ENCODE measurements at places on chromosomes 1 and 21.

DNA sequence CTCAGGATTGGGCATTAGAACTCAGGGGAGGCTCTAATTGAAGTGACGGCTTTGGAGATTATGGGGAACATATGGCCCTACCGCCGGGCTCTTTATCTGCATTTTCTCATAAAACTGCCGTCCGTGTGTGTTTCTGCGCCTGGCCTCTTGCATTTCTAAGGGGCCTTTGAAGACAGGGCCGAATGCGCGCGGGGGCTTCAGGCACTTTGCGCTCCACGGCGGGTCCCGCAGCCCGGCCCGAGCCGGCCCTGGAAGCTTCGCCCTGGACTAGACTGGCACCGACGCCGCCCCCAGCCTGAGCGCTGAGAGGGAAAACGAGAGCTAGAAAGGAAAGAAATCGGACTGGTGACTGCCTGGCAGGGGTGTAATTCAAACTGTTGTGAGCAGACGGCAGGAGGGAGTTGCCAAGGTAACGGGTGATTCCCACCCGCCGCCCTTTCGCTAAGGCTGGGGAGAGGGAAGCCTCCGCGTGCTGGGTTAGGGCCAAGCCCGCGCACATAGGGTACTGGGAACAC, 120.7 kb downstream of the LMX1A start:
- DNase-seq: no peak

DNA sequence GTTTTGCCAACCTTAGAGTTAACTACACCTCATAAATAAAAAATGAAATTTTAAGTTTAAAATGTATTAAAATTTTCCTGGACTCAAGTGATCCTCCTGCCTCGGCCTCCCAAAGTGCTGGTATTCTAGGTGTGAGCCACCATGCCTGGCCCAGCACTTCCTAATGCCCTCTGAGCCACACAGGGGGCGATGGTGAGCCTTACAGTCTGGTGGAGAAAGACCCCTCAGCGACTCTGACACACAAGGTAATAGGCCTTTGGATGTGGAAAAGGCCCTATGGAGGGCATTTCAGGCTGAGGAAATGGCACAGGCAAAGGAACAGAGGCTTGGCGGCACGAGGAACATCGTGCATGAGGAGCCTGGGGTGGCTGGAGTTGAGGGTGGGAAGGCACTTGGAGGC, 6.7 kb downstream of the CITED4 start:
- no peak for DNase-seq

DNA sequence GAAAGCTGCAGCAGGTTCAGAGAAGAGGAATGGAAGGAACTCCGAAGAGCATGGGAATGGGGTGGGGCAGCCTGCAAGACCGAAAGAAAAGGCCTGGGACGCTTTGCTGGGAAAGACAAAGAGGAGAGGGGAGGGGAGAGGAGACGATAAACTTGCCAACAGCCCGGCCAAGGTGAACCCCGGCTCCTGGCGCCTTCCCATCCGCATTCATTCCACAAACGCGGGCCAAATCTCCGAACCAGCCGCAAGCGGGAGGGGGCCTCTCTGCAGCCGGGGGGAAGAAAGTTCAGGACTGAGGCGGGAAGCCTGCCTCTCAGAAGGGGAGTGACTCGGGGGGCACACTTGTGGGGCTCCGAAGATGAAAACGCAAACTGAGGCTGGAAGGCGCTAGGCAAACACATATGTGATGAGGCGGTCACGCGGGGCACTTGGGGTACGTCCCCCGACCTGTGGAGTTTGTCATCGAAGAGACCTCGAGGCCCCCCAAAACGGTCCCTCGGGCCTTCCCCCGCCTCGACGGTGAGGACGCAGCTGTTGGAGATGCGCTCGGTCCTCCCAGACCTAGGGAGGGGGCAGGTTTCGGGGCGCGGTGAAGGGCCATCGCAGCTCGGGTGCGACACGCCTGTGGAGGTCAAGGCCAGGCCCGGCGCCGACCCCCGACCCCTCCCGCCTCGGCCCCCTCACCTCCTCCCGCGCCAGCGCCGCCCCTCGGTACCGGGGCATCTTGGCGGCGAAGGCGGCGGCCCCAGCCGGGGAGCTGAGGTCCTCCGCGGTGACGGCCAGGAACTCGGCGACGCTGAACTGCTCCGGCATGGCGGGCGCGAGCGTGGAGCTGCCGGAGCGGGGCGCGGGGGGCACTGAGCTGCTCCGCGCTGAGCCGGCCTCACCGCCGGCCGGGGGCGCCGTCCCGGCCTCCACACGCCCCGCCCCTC, at the start of gene ASAP3:
ASAP3 (minus strand) TSS at position 859 of the 932 bp plus-strand sequence; CDS start at position 813, 46 bp downstream.
- no peak for DNase-seq

DNA sequence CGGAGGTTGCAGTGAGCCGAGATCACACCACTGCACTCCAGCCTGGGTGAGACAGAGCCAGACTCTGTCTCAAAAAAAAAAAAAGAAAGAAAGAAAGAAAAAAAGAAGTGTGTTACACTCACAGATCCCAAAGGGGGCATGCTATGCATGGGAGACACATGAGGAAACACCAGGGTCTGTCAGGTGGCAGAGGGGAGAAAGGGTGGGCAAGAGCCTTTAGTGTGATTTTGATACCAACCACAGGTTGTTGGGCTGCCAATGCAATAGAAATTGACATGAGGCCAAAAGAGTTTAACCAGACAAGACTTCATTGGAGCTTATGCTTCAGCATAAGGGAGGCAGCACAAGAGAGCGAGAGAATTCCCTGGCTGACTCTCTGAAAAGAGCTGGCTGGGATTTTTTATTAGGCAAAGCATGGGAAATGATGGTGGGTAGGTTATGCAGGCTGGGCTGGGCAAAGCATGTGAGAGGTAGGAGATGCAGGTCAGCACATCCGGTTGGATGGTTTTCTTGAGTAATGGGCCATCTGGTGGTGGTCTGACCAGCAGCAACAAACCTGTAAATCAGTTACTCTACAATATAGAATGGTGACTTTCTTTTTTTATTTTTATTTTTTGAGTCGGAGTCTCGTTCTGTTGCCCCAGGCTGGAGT, 11.7 kb upstream of the EXTL1 start:
- no peak for DNase-seq

GRCh38 chr1:18100491-18101063, 7.0 kb upstream of the IGSF21 start:
- DNase-seq: peak; percentile 7

DNA sequence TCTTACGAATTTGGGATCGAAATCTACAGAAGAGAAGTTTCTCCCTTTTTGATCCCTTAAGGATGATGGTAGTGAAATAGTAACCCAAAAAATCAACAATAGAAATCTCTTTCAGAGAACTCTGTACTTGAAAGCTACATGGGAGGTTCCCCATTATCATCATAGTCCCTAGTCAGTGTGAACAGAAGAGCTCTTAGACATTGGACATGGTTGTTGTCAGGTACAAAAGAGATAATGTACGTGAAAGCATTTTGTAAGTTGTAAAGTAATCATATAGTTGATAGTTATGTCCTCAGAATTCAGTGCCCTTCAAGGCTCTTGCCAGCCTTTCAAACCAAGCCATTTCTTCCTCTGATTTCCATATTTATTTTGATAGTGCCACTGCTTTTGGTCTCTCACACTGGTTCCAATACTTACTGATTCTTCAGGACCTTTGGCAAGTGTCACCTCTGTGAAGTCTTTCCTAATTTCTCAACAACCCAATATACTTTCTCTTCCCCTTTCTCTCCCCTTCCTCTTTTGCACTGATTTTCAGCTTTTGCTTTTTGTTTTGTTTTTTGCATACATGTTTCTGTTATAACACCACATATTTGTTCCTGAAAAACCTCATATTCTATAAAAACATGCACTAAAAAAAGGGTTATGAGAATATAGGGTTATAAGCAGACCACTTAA, 22.4 kb downstream of the VPS45 start:
- no peak for DNase-seq

DNA sequence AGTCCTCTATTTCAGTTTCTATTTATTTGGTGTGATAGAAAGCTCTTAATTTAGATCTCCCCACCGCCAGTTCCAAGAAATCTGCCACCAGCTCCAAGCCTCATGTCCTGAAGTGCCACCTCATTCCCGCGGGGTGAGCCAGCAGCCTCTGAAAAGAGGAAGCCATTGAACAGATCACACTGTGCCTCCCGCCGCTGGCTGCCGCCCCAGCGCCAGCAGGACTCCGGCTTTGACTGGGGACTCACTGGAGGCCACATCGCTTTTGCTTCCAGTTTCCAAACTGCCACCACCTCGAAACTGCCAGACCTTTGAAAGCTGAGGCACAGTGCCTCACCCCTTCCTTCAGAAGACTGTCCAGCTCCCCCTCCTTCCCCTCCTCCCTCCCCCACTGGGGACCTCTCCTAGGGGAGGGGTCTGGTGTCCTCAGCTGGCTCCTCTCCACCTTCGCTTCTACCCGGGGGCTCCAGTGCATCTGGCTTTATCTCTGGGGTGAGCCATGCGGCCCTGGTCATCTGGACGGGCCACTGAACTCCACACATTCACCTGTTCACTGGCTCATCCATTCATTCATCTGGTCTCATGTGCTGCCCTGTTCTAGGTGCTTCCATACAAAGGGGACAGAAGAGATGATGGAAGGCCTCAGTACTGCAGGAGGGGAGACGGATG, 58.9 kb downstream of the VPS26C start:
- no peak for DNase-seq

DNA sequence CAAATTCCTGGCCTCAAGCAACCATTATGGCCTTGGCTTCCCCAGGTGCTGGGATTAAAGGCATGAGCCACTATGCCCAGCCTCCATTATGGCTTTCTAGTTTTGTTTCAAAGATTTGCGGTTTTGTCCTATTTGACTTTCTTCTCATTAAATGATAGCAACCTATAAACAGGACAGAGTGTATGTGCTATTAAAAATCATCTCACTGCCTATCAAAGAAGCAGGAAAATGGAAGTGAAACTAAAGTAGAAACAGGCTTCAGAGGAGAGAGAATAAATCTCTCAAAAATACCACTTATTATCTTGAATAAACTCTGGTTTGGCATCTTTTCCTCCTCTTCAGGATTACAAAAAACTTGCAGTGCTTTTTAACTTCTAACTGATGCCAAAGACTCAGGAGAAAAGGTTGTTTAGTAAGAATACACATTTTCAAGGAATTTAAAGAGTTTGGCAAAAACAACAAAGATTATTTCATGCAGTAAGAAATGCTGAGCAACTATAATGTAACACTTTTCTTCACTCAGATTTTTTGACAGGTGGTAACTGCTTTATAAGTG, 28.7 kb downstream of the ACBD3 start:
- no peak for DNase-seq

- peak; percentile 67 for DNase-seq
Observed at GRCh38 chr21:34812504-34813265, 143.9 kb downstream of the CLIC6 start.

DNA sequence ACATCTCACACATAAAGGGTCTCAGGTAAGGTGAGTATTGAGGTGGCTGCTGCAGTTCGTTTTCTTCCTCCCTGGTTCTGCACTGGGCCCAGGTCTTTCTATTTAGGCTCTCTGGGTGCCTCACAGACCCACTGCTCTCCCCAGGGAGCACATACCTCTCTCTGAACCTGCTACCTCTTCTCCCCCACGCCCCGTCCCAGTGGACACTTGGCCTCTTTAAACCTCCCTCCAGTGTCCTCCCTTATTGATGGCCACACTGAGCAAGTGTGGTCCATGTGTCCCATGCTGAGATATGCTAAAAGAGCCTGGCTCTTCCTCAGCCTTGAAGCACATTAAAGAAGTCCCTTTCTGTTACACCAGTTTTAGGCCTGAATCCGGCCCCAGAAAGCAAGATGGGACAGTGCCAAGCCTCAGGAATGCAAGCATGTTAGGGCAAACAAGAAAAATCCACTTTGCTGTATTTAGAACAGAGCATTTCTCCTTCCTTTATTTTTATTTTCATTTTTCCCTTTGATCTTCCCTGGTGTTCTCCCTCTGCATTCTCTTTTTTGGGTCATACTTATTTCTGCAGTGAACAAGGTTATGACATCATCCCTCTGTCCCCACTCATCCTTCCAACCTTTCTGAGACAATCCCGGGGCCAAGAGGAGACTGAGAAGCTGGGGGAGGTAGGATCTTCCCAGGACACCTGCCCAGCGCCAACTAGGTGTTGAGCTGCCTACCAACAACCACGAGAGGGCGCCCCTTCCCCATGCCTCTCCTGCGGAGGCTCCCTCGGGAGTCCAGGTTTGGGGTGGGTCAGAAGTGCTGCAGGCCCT, 5.0 kb upstream of the CHI3L2 start:
- DNase-seq: peak; percentile 54

GRCh38 chr1:116545359-116545705, 25.5 kb downstream of the CD58 start:
- no peak for DNase-seq

GRCh38 chr1:5727871-5728643, 264.2 kb downstream of the NPHP4 start:
- no peak for DNase-seq

DNA sequence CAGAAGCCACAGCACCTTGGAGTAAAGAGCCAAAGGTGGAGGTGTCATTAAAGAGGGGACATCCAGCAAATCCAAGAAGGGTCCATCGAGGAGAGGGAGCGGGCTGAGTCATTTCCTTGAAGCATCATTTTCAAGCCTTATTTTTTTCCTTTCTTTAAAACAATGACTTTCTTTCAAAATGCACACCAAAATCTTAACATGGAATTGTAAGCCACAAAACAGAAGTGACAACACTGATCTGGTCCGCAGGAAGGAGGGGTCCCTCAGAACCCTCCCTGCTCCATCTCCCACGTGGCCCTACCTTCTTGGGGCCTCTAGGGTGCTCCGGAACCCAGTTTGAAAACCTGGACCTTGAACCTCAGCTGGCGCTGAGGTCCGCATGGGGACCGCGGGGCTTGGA, 14.8 kb downstream of the DHRS3 start:
- DNase-seq: no peak

GRCh38 chr1:81670286-81670685, 130.4 kb upstream of the ADGRL2 start:
- peak; percentile 92 for DNase-seq

DNA sequence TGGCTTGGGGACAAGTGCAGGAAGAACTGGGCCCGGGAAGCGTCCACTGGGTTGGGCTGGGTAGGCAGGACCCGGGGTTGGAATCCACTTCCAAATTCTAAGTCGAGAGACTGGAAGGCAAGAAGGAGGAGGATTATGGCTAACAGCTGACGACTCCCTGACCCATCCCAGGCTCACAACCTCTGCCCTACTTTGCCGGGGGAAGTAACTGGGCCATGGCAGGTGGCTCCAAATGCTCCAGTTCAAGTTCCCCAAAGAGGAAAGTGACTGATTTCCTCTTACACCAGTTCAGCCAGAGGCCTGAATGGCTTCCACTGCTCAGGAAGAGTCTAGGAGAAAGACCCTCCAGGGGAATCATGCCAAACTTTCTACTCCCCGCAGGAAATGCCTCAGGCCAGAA, 11.4 kb downstream of the EMC1 start:
- DNase-seq: no peak

- no peak for DNase-seq
Observed at GRCh38 chr1:93965256-93965655, 56.0 kb upstream of the GCLM start.

GRCh38 chr1:67958472-67958871, 92.0 kb downstream of the DIRAS3 start:
- DNase-seq: no peak

- DNase-seq: no peak
Observed at GRCh38 chr1:39282537-39283216, 78.2 kb downstream of the MACF1 start.

- DNase-seq: no peak
Observed at GRCh38 chr1:230381049-230381467, 45.1 kb downstream of the PGBD5 start.

GRCh38 chr1:95742591-95743089, 508.6 kb downstream of the RWDD3 start:
- peak; percentile 58 for DNase-seq

- DNase-seq: no peak
Observed at GRCh38 chr21:15749082-15749860, 19.5 kb downstream of the USP25 start.

All from NCI-H226 (cell line).